SIG-M5 (cell line): ENCODE measurements at places on chromosomes 3 and 15.

GRCh38 chr3:5002871-5003247 is 23.6 kb downstream of the BHLHE40 start:
- no peak for DNase-seq

- no peak for DNase-seq
Observed at GRCh38 chr3:97576221-97576620, 188.3 kb upstream of the ARL6 start.

DNA sequence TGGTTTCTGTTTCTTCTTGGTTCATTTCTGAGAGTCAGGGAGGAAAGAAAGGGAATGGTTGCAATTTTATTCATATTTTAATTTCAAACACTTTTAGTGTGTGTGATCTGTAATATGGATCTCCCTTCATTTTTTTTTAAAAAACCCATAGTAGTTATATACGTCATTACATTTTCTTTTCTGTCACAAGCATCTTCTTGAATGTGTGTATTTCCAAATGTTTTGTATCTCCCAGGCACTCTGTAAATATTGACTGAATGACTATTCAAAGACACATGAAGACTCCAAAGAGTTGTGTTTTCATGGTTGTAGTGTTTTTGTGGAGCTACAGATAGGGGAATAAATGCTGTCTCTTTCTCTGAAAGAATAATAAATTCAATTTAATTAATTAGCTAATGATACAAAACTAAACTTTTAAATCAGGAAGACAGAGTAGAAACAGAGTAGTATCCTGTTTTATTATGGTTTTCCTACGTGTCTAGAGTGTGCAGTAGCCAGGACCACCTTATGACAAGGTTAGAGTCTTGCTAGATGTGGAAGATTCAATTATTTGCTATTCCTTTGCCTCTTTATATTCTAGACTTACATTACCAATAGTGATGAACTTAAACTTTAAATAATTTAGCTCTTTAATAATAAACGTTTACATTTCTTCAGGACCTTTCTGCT is 35.5 kb downstream of the NECTIN3 start:
- DNase-seq, result no peak

DNA sequence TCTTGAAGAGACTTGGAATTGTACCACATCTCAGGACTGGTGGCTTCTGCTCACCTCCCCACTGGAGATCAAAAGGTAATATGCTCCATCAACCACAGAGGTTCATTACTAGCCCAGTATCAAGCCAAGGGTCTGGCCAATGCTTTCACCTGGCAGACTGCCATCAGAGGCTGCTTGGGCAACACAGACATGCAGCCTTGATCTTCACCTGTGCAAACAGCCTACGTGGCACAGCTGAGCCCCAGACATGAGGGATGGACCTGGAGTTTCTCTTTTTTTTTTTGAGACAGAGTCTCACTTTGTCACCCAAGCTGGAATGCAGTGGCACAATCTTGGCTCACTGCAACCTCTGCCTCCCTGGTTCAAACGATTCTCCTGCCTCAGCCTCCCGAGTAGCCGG is 105.6 kb upstream of the HES1 start:
- DNase-seq, result no peak

DNA sequence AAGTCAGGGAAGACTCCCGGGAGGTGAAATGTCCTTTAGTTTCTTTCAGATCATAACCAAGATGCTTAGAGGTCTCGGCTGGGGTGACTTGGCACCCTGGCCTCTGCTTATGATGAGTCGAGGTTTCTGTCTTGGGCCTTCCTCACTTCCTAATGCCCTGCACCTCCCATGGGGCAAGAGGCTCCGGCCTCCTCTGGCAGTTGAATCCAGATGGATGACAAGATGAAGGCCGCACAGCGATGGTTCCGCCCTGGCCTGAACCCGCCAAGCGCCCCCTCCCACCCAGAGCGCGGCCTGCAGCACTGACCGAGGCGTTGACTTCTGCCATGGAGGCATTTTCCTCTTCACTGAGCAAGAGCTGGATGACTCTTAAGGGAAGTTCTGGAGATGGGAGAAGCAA is 31.3 kb downstream of the MUC20 start:
- no peak for DNase-seq

DNA sequence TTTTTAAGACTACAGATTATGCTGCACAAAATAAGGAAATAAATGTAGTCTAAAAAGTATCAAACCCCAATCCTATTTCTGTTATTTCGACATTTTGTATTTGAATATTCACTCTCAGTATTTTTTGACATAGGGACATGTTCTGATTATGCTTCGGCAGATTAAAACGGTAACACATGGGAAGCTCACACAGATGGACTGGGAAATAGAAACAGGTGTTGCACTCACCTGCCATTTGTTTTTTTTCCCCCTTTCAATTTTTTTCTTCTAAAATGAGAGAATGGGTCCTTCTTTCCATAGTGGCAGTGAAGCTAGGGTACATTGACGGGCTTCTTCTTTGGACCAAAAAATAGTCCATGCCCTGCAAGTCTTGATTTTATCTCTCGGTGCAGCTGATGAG is 163.1 kb downstream of the MYRIP start:
- DNase-seq, result no peak

DNA sequence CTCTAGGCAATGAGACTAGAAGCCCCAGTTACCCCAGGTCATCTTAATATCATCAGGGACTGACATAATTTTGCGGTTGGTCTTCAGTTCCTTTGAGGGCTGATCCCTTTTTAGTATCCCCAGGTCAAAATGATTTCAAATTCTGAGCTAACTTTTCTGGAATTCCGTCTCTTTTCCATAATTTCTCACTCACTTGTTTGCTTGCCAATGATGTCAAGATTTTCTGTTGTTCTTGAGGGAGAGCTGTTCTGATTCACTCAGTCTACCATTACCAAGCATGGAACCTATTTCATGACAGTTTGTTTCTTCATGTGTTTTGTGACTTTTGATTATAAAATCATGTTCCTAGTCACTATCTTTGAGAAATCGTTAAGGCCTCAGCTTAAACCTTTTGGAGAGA is 190.5 kb upstream of the LYSMD4 start:
- no peak for DNase-seq

- DNase-seq, result no peak
Observed at GRCh38 chr15:86333819-86334218, 254.1 kb downstream of the AGBL1 start.

- no peak for DNase-seq
Observed at GRCh38 chr15:101526021-101526420, 36.5 kb upstream of the PCSK6 start.
